ENCODE measurements at places on chromosomes 4 and X.

GRCh38 chr4:140122891-140123290 is 31.1 kb downstream of the MAML3 start:
- no peak for DNase-seq

GRCh38 chr4:13917015-13917414 is 289.5 kb upstream of the BOD1L1 start:
- no peak for DNase-seq

GRCh38 chr4:36081185-36081584 is 163.1 kb downstream of the ARAP2 start:
- no peak for DNase-seq

GRCh38 chr4:74440356-74440755 is 4.6 kb upstream of the AREG start:
- DNase-seq: no peak

GRCh38 chr4:2535376-2536192 is 863 bp upstream of the FAM193A start:
- DNase-seq: no peak

DNA sequence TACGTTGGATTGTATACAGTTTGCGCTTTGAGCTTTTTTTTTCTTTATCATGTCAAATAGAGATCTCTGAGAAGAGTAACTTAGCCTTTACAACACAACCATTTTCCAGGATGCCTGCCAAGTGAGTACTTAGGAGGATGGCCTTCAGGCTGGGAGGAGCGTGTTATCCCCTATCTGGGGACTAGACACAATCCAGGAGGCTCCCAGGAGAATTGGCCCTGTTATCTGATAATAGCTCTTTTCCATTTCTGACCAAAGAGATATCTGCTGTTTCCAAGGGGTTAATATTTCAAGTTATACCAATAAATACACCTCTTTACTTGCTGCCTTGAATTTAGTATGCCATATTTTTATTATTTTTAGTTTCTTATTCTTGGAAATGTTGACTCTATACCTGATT is 169.5 kb upstream of the SMARCAD1 start:
- DNase-seq: no peak

DNA sequence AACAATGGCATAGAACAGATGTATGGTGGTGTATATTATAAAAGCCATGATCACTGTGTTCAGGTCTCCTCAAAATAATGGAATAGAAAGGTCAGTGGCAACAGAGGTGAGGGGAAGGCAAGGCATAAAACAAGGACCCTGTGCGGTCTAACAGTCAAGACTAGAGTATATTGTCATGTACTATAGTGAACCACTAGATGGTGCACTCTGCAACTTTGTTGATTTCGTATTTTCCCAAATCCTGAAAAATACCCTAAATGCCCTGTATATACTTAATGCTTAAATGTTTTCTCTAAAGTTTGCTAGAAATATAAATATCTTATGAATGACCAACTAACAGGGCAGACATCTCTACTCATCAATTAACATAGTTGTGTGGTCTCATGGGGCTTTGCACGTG is 453.0 kb downstream of the PCDH11X start:
- DNase-seq: no peak

- no peak for DNase-seq
These were observed 717 bp downstream of the EDA start for GRCh38 chrX:69616457-69617203.

DNA sequence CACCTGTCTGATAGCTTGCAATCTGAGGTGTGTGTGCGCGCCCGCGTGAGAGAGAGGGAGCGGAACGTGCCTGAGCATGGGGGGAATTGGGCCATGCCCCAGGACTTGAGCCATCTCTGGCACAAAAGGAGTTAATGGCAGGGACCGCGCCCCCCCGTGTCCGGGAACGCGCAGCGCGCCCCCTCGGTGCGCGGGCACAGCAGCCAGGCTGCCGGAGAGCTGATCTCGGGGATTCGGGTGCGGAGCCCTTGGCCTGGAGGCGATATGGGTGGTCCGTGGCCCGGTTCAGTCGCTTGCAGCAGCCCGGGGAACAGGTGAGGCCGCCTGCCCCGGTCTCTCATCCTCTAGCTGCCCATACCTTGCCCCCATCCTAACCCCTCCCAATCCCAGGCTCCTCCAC is at the start of gene NLGN3:
NLGN3 (plus strand) TSS at position 191 of the 400 bp plus-strand sequence. CDS start 2,909 bp downstream, outside the sequence.
- DNase-seq: no peak

GRCh38 chr4:95362906-95363558 is 185.7 kb downstream of the UNC5C start:
- no peak for DNase-seq

DNA sequence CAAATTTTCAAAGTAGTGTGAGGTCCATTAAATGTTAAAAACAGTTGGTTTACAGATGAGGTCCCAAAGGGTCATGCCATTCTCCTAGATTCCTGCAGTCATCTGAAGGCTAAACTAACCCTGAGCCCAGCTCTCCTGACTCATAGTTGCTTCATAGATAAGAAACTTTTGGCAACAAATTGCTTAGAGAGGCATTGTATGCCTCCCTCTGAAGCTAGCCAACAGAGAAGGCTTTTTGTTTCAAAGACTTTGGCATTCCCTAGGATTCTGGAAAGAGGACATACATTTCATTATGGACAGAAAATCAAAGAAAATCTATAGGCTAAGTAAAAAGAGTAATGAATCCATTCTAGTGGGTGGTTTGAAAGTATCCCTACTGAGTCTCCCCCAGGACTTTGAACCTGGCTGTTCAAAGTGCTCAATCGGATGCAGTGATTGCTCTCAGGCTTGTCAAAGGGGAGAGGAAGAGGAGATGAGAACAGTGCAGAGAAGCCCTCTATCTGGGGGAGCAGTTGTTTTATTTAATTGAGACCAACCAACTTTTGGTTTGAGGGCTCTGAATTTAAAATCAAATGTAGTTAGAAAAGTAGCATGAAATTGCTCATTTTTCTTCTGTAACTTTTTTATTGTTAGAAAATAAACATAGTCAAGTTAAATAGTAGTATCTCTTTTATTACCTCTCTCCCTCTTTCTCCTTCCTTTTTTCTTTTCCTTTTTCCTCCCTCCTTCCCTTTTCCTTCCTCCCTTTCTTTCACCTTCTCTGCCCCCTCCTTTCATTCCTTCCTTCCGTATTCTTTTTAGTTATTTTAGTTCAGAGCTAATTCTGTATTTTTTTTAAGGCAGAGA is 72.3 kb upstream of the ZNF518B start:
- no peak for DNase-seq

- no peak for DNase-seq
These were observed 337.5 kb downstream of the GRIA2 start for GRCh38 chr4:157558016-157558415.

GRCh38 chrX:20373063-20373462 is 106.4 kb upstream of the RPS6KA3 start:
- DNase-seq: no peak

- DNase-seq: no peak
These were observed 64.0 kb upstream of the PRKX start for GRCh38 chrX:3777416-3777815.

DNA sequence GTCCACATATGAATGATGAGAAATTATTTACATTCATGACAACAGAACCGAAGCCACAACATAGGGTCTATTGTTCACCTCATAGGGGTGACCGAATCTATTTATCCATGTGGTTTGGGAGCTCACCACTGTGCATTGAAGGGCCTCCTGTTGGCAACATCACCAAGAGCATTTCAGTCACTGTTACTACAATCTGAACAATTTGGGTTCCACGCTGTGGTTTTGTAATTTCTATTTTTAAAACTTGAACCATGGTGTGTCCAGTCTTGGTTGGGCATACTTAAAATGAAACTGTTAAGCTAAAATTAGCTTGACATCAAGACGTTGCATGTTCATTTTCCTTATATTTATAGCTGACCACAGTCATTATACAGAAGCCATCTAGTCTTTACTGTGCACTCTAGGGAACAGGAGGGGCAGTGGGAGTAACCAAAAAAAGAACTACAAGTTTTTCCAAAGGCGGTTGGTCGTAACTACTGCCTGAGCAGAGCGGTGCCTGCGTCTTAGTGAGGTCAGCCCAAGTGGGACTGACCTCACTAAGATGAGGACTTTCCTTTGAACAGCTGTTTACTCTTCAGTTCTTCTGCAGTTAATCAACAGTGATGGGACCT is 192.1 kb downstream of the SPRY1 start:
- peak; percentile 41 for DNase-seq

DNA sequence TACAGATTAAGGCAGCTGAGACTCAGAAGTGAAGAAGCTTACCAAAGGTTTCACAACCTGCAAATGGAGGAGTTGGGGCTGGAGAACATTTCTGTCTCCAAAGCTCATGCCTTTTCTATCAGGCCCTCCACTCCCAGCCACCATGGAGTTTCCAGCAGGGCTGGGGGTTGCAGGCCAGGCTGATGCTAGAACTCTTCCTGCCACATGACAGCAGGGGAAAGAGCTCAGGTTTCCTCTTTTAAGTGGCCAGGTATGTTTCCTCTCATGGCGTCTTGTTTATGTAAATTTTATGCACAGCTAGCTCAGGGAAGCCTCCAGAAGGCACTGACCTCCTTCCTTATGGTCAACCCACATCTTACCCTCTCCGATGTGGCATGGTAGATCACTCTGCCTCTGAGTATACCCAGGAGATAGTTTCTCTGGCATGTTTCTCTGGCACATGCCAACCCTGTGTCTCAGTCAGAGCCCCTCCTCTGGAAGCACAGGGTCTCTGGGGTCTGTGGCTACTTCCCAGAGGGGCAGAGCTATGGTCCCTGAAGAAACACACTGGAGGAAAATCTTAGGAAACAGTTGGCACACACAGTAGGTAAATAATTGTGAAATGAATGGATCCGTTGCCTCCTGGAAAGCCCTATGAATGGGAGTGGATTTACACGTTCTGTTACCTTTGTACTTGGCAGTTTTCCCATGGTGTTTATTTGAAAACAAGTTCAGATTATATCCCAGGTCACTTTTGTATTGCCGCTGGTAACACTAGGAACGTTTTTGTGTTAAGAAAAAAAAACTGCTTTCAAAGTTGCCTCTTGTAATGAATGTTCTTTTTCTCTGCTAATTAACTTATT is 28.9 kb downstream of the PDK3 start:
- no peak for DNase-seq

DNA sequence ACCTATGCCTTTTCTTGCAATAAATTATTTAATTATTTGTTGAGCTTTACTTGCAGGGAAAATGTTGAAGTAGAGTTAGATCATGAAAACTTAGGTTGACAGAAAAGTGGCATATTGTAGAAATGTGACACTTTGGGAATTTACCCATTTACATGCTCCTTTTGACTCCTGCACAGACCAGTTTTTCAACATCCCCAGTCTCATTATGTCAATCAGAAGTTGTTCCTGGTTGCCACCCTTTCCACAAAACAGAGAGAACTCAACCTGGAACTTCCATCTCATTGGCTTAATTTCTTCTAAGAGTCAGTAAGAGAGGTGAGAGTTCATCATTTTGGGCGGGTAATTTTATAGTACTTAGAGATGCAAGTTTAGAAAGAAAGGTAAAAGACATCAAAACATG is 284.6 kb upstream of the ANKRD50 start:
- DNase-seq: no peak

GRCh38 chr4:184282895-184283654 is 65.4 kb upstream of the ENPP6 start:
- DNase-seq: no peak

GRCh38 chr4:71004281-71004851 is 10.9 kb downstream of the DCK start:
- no peak for DNase-seq

- DNase-seq: no peak
These were observed 86.4 kb upstream of the AGA start for GRCh38 chr4:177528620-177529019.

DNA sequence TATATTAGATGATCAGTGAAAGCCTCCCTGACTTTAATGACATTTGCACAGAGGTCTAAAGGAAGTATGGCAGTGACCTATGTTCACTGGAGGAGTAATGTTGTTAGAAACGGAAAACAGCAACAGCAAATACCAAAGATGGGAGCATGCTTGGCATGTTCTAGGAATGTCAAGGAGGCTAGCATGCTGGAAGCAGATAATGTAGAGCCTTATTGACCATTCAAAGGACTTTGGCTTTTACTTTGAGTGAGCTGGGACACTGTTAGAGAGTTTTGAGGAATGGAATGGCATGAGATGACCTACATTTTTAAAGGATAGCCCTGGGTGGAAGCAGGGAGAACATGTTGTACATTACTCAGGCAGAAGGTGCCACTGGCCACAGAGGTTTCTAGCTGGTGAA is 6.0 kb downstream of the RPA4 start:
- DNase-seq: no peak

DNA sequence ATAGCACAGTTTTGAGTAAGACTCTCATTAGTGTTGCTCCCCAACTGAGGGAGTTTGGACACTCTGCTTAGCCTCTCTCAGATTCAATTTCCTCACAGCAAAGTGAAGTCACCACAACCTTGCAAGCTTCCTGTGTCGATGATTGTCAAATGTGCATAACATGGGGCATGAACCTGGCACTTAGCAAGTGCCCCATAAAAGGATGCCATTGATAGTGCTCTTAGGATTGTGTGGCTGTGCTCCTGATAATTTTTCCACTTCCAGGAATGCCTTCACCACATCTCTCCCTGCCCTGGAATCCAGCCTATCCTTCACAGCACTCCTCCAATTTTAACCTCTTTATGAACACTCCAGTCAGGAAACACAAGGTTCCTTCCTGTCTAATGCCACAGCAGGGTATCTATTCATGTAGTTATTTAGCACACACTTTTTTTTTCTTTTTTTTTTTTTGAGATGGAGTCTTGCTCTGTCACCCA is 309.4 kb downstream of the PPP3CA start:
- no peak for DNase-seq

- no peak for DNase-seq
These were observed 264.3 kb downstream of the TECRL start for GRCh38 chr4:64144994-64145393.

- no peak for DNase-seq
These were observed 9.7 kb upstream of the ACSL4 start for GRCh38 chrX:109742722-109743121.

- DNase-seq: no peak
These were observed at the start of gene HTATSF1 for GRCh38 chrX:136497556-136498052. Gene HTATSF1 (plus strand): TSS chrX:136497592. CDS start chrX:136497685, 93 bp downstream.

DNA sequence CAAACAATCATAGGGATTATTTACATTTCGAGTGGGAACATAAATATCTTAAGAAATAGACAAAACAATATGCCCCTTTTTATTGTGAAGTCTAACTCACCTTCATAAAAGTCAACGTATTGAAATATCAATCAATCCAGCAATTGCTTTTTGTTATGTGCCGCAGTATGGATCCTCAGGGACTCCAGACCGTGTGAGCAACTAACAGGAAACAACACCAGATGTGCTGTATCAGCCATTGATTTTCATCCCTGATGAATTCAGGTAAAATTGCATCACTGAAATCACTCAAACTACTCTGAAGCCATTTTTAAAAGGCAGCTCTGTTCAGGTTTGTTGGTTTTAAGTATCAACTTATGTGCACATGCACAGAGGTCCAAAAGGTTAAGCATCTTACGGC is 197.3 kb upstream of the FAT1 start:
- DNase-seq: no peak

DNA sequence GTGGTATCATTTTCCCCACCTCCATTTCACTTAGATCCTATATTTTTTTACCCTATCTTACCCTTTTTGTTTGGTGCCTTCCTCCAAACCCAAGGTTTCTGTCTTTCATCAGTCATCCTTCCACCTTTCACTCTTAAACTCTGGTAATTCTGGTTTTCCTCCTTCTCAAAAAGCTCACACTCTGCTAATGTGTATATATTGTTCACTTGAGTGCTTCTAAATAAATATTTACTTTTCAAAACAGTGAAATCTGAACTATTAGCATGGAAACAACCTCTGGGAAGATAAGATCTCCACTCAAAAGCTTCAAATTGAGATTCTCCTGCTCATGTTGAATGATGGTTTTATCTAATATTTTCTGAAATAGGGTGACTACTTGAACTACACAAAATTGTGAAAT is 21.5 kb downstream of the XIAP start:
- no peak for DNase-seq

Measured in brain pericyte (primary cell).